ENCODE measurements at places on chromosomes 7 and 10. TPM values are rescaled to one million over a fixed set of nuclear protein-coding genes. Genes with fewer than 3 reads are reported as not detected.

Gene ADAM8
- 0.15 TPM for polyA plus RNA-seq

Gene AMPH
- 71.5 TPM for polyA plus RNA-seq

Gene SNX10
- 15.5 TPM for polyA plus RNA-seq

Gene ZNF37A
- polyA plus RNA-seq = 3.9 TPM

GRCh38 chr7:2018569-2019460 is 213.9 kb downstream of the MAD1L1 start:
- DNase-seq = no peak

DNA sequence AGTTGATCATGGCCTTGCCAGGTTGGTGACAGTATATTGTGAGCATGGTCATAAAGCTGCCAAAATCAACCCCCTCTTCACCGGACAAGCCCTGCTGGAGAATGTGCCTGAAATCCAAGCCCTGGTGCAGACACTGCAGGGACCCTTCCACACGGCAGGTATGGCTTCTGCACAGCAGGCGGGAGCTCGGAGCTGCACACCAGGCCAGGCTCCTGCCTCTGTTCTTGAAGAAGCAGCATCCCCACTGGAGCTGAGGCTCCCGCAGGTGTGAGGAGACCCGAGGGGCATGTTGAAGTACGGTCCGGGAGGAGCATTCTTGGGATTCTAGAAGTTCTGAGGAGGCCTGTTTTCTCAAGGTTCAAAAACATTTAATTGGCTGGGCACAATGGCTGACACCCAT is 12.7 kb downstream of the DHTKD1 start:
- DNase-seq = no peak

GRCh38 chr7:34709771-34710170 is 51.8 kb downstream of the NPSR1 start:
- no peak for DNase-seq

GRCh38 chr10:132293201-132293812 is 14.4 kb downstream of the STK32C start:
- DNase-seq = peak; percentile 55

- no peak for DNase-seq
Measured at GRCh38 chr10:26931223-26931622, 70.5 kb upstream of the ABI1 start.

DNA sequence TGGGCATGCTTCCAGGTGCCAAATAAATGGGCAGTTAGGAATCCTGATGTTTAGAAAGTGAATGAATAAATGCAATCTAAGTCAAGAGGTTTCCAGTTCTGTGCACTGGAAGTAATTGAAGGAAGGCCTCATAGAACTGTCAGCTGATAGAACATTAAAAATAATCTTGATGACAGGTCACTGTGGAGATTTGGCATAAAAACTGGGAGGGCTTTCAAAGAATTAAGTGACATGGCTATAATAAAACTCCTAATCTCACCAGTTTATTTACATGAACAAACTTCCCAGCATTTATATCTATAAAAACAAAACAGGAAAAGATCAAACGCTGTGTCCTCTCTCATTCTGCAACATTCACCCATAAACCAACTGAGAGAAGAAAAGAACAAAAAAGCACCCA is 170.5 kb downstream of the SLIT1 start:
- no peak for DNase-seq

- DNase-seq = peak; percentile 66
Measured at GRCh38 chr7:131605280-131605878, 49.0 kb upstream of the PODXL start.

- peak; percentile 38 for DNase-seq
Measured at GRCh38 chr7:55965100-55965470, 700 bp downstream of the NIPSNAP2 start.

DNA sequence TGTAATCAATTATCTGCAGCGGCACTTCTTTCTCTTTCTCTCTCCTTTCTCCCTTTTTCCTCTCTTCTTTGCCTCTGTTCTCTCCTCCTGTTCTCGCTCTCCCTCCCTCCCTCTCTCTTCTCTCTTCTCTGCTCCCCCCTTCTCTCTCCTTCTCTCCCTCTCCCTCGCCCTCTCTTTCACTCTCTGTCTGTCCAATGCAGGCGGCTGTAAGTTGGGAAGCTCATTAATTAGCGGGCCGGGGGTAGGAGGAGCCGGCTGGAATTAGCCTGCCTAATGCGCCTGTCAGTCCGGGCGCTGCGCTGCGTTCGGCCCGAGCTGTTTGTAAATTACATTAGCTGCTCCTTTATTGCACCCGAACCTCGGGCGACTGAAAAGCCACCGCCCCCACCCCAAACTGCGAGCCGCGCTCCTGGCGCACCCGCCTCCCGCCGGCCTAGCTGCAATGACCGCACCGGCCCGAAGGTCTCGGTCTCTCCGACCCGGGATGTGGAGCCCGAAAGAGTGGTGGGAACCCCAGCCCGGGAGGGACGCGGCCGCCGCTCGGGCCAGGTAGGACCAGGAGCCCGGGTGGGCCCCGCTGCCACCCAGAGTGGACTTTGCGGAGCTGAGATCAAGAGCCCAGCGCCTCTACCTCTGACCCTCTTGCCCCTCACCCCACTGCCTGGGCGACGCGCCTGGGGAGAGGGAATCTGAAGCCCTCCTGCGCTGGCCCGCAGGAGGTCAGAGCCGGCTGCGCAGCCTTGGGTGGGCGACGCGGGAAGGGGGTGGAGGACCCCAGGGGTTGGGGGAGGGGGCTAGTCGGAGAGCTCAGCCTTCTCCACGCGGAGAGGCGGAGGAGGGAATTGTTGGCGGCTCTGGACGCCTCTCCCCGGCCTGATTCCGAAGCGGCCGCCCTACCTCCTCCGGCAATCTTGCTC is at the start of gene LBX1:
Gene LBX1, minus strand, starts transcription at position 198 of the 917 bp plus-strand sequence. CDS start 648 bp downstream, outside the sequence.
- peak; percentile 63 for DNase-seq

- DNase-seq = no peak
Measured at GRCh38 chr10:91416339-91416855, 6.3 kb downstream of the HECTD2 start.

DNA sequence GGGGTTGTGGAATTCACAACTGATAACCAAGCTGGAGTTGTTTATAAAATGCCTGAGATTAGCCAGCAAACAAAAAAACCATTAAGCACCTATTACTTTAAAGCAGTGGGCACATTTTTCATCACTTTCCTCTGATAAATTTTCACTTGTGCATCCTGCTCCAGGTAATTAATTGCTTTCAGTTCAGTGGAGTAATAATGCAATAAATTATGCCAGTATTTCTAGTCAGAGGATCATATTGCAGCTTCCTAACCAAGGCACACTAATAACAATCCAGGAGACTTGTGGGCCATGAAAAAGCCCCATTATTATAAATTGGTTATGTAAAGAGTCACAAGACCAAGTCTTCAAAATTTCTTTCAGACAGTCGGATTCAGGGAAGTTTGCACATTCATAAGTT is 193.2 kb downstream of the LRMDA start:
- DNase-seq = no peak

DNA sequence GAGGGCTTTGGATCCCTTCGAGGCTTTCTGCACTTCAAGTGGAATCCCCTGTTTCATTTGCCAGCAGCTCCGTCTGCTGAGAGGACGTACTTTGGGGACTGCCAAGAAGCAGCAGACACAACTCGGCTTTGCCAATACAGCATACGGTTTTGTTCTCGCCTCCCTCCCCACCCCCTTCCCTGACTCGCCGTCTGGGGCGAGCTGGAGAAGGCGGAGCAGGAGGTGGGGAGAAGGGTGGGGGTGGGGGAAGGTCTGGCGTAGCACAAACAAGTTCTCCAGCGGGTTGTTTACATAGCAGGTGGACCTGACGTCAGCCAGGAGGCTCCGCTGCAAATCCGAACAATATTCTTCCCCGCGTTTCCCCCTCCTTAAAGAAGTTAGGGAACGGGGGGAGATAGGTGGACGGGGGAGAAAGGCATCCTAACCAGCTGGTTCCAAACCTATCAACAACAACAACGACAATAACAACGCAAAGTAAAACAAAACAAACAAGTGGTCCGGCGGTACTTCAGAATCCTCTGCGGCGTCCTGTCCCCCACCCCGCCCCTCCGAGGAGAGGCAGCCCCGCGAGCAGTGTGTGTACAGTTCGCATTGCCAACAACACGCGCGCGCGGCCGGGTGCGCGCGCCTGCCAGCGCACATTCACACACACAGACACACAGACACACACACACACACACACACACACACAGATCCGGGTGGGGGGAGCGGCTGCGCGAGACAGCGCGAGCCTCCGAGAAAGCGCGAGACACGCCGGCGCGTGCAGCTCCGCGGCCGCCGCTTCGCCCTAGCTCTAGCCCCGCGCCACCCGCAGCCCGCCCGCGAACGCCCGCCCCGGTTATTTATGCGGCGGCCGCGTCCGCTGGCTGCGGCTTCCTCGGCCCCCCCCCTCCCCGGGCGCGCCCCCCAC is 167.0 kb upstream of the PPP1R3A start:
- peak; percentile 95 for DNase-seq

- peak; percentile 98 for DNase-seq
Measured at GRCh38 chr7:73738612-73739386, at the start of gene ABHD11. Gene ABHD11, minus strand, starts transcription at chr7:73738802. Its CDS starts 32 bp downstream, at chr7:73738770.

GRCh38 chr10:1157615-1157933 is 101.4 kb downstream of the WDR37 start:
- DNase-seq = no peak

DNA sequence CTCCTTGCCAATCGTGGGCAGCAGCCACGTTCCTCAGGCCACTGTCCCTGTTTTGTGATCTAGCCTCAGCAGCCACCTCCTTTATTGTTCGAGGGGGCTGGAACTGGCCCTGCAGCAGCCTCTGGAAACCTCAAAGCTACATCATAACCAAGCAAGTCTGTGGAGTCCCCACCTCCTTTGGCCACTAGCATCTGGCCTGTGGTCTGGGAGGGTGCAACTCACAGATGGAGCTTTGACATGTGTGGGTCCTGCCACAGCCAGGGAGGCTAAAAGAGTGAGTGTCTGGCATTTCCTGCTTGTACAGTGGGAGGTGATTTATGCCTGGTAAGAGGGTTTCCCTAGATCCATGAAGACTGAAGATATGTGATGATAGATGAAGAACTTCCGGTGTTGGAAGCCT is 32.3 kb upstream of the NUB1 start:
- no peak for DNase-seq
